ENCODE measurements at places on chromosomes 12 and 14.

DNA sequence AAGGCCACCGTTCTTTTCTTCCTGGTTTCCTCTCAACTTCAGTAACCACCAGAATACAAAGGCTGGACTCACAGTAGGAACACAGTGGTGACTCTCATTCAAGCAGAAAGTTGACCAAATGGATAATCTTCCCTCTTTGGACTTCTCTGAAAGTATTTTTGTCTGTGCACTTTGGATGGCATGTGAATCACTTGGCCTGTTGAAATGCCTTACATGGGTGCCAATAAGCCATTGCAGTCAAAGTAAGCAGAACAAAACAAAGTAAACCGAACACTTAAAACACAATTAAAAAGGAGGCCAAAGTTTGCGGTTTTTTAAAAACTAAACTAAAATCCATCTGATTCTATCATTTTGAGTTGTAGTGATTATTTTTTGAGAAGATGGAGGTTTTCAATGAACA lies 370.1 kb upstream of the DDHD1 start:
- DNase-seq, result no peak

DNA sequence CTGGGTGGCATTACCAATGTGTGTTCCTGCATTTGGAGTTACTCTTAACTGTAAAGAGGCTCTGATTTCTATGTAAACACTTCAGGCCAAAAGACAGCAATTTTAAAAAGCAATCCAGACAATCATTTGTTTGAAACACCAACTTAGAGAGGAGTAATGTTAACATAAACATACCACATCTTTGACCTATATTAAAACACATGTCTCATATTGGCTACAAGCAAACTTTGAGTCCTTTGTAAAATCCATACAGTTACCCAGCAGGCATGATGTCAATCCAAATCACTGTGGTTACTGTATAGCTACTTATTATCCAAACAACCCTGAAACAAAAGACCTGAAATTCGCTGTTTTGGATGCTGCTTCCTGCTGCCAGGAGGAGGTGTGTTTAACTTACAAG lies 7.5 kb upstream of the G2E3 start:
- no peak for DNase-seq

DNA sequence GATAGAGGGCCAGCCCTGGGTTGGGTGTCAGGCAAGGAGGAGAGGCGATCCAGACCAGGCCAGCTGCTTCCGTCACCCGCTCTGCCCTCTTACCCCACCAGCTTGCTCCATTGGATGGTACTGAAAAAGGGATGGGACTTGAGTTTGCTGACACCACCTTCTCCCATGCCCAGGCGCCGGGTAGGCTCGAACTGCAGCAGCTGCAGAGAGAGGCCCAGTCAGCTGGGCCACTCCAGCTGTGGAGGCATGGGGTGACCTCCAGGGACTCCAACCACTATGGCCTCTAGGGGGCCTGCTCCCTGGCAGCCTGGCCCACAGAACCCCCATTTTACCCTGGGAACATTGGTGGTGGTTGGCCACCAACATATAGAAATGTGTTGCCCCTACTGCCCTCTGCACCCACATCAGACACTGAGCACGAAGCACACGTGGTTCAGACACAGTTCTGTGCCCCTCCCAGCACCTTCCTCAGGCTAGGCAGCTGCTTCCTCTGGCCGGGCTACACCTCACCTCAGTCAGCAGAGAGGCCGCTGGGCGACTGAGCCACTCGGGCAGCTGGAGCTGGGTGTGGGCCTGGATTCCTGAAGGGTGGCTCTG lies 16.0 kb downstream of the RPS6KL1 start:
- no peak for DNase-seq

- DNase-seq, result no peak
Observed at GRCh38 chr12:6360080-6360571, 15.2 kb downstream of the SCNN1A start.

- DNase-seq, result no peak
Observed at GRCh38 chr14:61589691-61590581, 105.4 kb upstream of the HIF1A start.

DNA sequence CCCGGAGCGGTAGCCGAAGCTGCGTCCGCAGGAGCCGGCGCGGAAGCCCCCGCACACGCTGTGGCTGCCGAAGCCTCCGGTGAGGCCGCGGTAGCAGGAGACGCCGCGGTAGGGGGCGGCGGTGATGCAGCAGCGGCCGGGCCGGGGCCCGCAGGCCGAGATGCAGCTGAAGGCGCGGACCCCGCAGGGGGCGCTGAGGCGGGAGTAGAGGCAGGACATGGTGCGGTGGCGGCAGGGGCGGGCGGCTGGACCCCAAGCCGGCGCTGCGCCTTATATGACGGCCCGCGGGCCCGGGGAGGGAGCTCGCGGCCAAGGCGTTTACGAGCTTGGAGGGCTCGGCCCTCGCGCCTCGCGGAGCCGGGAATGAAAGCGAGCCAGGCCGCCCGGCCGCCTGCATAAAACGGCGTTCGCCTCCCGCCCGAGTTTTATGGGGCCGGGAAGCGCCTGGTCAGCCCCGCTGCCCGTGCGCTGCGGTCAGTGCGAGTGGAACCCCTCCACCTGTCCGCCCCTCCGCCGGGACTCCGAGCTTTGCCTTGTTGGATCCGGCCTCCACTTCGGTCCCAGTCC lies 16.0 kb upstream of the KRT86 start:
- no peak for DNase-seq

DNA sequence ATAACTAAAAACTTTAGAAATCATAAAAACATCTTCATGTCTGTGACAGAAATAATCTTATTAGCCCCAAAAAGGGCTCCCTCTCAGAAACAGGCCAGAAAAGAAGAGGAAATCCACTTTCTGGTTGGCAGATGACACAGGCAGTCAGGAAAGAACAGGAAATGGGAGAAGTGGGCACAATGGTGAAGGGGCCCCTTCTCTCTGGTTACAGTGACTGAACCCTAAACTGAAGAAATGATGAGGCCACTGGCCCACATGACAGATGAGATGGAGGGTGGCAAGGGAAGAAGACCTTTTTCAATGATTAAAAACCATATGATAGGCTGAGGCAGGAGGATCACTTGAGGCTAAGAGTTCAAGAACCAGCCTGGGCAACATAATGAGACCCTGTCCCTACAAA lies 21.1 kb downstream of the TCTN1 start:
- no peak for DNase-seq

- DNase-seq, result peak; percentile 58
Observed at GRCh38 chr14:23174296-23175184, 8.9 kb downstream of the SLC7A8 start.

- no peak for DNase-seq
Observed at GRCh38 chr14:75328558-75329155, 50.0 kb downstream of the FOS start.

- no peak for DNase-seq
Observed at GRCh38 chr12:95473231-95473883, 595 bp upstream of the METAP2 start.

GRCh38 chr12:1691123-1692007 lies 495 bp downstream of the ADIPOR2 start:
- DNase-seq, result no peak

DNA sequence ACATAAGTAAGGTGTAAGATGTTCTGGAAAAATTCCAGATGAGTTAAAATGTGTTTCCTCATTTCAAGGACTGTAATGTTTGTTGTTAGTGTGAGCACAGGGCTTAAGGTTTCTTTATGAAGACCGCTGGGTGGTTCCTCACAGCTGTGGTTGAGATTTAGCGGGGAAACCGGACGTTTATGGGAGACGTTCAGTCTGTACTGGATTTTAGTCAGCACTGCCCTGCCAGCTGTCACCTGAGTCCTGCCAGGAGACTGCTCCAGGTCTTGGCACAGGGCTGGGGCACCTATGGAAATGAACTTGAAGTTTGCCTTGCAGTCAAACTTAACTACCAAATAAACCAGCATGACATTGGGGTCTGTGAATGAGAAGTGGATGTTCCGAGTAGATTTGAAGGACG lies 555.2 kb downstream of the DIO2 start:
- no peak for DNase-seq

- peak; percentile 88 for DNase-seq
Observed at GRCh38 chr14:71478542-71478941, 453.7 kb upstream of the RGS6 start.

- DNase-seq, result no peak
Observed at GRCh38 chr12:65672441-65672840, 151.8 kb upstream of the HMGA2 start.

DNA sequence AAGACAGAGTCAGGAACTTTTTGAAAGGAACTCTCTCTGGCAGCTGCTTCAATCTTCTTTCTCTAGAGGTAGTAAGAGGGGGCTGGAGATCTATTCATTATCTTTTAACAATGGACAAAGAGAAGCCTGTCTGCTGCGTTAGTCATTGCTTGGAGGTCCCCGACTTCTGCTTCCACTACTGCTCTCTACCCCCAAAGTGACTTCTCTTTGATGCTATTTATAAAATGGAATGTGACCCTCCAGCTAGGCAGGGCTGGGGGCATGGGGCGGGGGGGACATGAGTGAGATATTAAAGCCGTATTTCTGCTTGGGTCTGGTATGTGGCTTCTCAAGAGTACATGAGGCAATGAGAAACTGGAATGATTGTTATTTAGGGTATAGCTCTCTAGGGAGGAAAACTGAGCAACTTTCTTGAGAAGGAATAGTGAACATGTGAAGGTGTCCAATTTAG lies 41.4 kb upstream of the NUDT4 start:
- DNase-seq, result no peak

DNA sequence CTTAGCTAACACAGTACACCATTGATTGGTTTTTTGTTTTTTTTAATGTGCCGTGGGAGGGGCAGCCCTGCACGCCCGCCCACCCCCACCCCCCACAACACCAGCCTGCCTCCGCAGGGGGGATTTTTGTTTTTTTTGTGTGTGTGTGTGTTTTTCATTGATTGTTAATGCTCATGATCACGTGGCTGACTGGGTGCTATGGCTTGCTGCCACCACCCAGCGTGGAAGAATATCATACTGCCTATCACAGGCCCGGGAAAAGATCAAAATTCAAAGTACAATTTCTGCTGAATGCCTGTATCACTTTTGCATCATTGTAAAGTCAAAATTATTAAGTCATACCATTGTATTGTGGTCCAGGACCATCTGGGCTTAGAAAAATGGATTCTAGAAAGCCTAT lies 8.3 kb downstream of the RESF1 start:
- no peak for DNase-seq

GRCh38 chr12:6053541-6053940 lies 70.9 kb downstream of the VWF start:
- no peak for DNase-seq

- peak; percentile 64 for DNase-seq
Observed at GRCh38 chr12:11652351-11653040, 3.0 kb downstream of the ETV6 start.

DNA sequence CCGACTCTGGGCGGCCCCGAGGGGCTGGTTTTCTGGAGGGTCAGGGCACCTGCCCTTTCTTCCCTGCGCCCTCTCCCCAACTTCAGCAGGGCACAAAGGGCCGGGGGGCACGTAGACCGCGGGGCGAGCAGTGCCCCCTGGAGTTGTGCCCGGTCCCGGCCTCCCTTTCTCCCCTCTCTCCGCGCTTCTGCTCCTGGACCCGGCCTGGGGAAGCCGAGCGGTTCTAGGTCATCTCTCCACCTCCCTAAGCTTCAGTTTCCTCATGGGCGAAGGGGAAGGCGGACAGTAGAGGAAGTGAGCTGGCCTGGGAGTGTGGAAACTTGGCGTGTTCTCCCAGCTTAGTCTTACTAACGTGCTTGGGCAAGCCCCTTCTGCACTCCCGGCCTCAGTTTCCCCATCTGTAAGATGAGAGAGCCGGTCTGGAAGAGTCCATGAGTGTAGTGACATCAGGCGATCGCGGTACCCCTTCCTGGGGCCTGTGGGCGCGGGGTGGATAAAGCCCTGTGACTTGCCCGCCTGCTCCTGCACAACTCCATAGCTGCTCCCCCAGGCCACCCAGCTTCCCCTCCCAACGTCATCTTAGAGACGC lies 158.6 kb upstream of the PARP11 start:
- no peak for DNase-seq

DNA sequence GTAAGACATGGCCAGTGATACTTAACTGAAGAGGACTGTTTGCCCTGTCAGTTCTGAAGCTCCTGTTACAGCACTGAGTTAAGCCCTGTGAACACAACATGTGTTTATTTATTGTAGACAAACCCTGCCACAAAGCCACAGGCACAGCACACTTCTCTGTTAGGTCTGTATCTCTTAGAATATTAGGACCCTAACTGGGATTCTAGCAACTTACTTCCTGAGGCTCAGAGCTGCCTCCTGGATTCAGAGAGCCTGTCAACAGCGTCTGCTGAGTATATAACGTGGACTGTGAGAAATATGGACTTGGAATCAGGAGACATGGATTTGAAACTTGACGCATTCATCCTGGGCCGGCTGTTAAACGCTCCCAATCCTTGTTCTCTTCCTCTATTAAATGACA lies 135.0 kb upstream of the HIF1A start:
- no peak for DNase-seq

GRCh38 chr12:88683628-88684027 lies 103.4 kb upstream of the KITLG start:
- DNase-seq, result no peak

- no peak for DNase-seq
Observed at GRCh38 chr12:86513226-86513625, 257.0 kb upstream of the MGAT4C start.

All from AML-193 (cell line).